ENCODE measurements at places on chromosomes 7 and 10.

DNA sequence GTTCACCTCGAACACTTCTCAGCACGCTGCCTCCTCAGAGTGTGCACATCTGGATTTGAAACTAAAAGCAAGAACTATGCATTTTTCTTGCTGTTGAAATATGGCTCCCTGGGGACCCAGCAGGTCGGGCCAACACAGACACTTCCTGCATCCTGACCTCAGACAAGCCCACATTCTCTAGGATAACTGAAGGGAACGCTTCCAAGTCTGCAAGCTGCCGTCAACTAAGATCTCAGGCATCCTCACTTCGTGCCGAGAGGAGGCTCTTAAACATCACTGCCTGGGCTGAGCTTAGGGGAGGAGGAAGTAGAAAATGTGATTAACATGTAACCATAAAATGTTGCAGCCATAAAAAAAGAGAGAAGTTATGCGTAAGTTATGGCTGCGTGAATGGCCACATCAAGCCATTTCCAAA lies 65.5 kb downstream of the PYROXD2 start:
- no peak for DNase-seq

DNA sequence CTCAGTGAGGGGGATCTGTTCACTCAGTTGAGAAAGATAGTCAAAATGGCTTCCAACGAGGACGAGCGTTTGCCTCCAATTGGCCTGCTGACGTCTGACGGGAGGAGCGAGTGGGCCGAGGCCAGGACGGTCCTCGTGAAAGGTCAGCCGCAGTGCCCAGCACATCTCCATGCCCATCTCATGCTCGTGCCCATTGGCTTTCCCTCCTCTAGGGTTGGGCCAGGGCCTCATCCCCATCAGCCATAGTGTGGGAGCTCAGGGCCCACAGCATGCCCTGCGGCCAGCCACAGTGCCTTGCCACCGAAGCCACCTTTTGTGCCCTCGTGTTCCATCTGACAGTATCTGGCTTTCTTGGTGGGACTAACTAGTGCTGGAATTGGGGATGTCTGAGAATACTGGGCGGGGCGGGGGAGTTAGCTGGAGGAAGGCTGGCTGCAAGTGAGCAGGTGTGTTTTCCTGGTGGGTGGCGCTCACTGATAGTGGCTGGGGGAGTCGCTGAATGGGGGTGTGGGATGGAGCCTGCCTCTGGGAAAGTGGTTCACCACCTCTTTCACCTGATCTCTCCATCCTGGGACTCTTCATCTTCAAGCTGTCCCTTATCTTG lies 13.9 kb downstream of the CHAT start:
- no peak for DNase-seq

DNA sequence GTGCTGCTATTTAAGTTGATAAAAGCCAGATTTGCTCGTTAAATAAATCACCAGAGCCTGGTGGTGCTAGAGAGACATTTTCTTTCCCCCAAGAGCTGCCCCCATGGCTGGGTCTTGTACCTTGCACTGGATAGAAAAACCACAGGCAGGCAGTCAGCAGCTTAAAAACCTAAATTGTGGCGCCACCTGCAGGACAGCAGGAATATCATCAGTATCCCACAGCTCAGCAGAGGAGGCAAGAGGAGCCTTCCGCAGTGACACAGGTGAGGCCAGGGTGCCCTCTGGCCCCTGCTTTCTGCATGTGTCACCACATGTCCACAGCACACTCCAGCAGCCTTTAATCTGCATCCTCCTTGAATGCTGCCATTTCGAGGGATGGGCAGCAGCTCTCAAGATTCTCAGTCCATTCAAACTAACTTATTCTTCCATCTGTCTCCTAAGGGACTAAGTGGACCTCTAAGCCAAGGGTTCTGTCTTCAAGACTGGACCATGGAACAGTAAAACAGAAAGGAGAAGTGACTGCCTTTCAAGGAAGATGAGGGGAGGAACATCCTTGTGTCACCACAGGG lies 4.5 kb upstream of the PLXNA4 start:
- peak; percentile 79 for DNase-seq

- DNase-seq, result no peak
Observed at GRCh38 chr10:89242840-89243568, 8.6 kb downstream of the LIPA start.

- no peak for DNase-seq
Observed at GRCh38 chr7:79185605-79186004, 267.9 kb downstream of the MAGI2 start.

- DNase-seq, result no peak
Observed at GRCh38 chr7:82694022-82694421, 250.4 kb upstream of the CACNA2D1 start.

- DNase-seq, result no peak
Observed at GRCh38 chr7:155276800-155277375, 20.8 kb upstream of the INSIG1 start.

- peak; percentile 83 for DNase-seq
Observed at GRCh38 chr10:17616403-17617030, 657 bp downstream of the HACD1 start.

DNA sequence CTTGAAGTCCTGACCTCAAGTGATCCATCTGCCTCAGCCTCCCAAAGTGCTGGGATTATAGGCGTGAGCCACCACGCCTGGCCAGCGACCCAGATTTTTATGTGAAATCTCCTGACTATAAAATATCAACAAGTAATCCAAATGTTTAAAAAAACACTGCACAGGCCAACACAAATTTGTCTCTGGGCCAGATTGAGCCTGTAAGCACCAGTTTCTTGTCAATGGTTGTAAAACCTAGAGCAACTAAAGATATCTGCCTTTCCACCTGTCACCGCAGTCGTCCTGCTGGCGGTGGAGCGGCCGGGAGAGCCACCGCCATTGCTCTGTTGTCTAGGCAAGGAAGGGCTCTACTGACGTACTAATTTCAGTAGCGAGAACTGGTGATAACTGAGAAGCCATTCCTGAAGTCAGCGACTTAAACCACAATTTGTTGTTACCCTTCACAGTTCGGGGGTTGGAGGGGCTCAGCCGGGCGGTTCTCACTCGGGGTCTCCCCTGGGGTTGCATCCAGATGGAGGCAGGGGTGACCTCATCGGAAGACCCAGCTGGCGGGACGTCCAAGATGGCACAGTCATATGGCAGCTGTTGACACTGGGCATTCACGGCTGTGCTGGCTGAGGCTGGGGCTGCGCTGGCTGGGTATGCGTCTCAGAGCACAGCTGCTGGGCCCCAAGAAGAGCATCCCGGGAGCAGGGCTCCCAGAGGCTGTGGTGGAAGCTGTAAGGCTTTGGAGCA lies 55.2 kb upstream of the PDGFA start:
- DNase-seq, result no peak

GRCh38 chr7:69204943-69205342 lies 393.3 kb upstream of the AUTS2 start:
- no peak for DNase-seq

- no peak for DNase-seq
Observed at GRCh38 chr7:11077816-11078215, 104.1 kb downstream of the PHF14 start.

DNA sequence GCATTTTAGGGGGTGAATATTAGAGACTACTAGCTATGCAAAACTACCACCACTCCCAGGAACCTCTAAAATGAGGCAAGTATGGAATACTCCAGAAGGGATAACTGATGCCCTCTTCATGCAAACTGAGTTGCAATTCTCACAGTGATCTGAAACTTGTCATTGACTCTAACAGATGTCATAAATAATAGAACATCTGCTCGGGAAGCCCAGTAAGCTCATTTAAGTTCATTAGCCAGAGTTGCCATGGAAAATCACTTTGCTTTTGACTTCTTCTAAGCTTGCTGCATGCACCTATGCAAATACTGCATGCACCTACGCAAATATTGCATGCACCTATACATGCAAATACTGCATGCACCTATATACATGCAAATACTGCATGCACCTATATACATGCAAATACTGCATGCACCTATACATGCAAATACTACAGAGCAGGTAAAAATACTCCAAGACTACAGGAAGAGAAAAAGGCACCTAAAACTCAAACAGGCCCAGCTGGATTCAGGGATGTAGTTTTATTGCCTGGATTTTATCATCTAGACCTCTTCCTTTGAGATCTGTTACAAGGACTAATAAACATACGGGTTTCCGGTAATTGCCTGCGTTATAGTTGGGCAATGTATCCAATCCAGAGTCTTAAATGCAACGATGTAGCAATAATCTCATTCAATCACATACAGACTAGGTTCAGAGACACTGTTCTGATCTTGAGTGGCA lies 1061.1 kb upstream of the AUTS2 start:
- no peak for DNase-seq

- DNase-seq, result no peak
Observed at GRCh38 chr10:129937351-129937751, 26.7 kb downstream of the EBF3 start.

- DNase-seq, result no peak
Observed at GRCh38 chr10:111175787-111176186, 99.0 kb downstream of the ADRA2A start.

- no peak for DNase-seq
Observed at GRCh38 chr10:103197174-103197573, 4.1 kb upstream of the NT5C2 start.

DNA sequence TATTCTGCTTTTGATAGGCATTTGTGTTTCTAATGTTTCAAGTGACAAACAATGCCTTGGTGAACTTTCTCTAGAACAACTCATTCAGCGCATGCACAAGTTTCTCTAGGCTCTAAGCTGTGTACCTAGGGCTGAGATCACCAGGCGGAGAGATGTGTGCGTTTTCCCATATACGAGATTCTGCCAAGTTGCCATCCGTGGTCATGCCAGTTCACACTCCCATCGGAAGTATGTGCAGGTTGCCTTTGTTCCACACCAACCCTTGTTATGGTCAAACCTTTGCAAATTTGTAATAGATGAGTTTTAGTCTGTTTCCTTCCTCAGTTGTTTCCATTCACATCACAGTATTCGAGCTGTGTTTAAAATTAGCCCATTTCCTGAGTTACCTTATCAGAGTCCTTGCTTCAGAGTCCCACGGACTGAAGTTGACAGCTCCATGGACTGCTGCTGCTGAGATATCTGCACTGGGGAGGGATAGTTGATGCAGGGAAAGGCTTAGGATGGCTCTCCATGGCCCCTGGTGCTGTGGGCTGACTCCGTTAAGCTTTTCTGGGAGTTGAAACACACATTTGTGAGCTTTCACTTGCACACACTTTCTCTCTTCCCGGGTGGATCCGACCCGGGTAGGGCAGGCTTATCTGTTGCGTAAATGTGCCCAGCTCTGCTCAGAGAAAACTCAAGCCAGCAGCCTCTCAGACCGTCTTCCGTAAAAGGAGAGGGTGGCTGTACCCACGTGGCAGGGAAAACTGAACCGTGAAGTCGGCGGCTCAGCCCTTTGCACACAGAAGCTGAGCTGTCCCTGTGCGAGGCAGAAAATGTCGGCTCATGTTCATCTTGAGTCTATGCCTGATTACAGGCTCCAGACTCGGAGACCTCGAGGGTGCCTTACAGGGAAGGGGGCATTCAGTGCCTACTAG lies 49.4 kb downstream of the HK1 start:
- no peak for DNase-seq

- no peak for DNase-seq
Observed at GRCh38 chr10:95474228-95475002, 86.8 kb downstream of the SORBS1 start.

DNA sequence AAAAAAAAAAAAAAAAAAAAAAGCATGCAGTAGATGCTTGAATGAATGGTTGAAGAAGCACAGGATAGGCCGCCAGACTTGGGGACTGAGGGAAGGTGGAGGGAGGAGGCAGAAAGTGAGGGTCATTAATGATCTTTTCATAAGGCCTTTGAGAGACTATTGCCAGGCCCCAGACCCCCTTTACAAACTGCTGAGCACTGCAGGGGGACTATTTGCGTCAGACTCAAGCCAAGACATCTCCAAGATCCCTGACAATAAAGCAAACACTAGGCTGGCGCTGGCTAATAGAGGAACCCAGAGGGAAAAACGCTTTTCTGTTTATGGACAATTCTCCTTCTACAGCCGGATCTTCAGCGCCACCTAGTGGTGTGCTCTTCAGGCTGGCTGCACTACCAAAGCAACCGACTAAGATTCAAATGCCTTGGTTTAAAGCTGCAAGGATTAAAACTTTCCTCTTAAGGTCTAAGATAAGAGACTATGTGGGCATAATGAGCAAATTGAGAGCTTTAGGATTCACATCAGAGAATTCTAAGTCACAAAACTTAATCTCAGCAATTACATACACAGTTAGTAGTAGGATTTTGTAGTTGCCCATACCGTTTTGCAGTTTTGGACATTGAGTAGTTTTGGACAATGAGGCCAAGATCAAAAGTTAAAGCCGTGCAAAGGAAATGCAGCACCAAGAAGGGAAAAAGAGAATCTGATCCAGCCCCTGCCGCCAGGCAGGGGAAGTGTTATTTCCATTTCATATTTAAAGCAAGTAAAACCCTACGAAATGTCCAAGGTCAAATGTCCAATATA lies 17.9 kb upstream of the AGK start:
- DNase-seq, result peak; percentile 75

DNA sequence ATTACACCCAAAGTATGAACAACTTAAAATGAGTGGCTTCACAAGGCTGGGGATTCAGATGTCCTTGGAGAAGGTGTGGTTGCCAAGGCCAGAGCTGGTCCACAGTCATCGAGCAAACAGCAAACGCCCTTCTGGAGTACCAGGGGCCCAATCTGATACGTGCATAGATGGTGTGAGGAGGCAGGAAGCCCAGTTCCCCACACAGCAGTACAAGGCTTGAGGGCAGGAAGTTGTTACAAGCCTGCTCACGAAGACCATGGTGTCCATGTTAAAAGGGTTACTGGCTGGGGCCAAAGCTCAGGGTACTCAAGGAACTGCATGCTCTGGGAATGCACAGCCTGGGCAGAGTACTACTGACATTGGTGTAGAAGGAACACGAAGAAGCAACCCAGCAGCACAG lies 4.6 kb upstream of the ANKRD26 start:
- DNase-seq, result no peak

DNA sequence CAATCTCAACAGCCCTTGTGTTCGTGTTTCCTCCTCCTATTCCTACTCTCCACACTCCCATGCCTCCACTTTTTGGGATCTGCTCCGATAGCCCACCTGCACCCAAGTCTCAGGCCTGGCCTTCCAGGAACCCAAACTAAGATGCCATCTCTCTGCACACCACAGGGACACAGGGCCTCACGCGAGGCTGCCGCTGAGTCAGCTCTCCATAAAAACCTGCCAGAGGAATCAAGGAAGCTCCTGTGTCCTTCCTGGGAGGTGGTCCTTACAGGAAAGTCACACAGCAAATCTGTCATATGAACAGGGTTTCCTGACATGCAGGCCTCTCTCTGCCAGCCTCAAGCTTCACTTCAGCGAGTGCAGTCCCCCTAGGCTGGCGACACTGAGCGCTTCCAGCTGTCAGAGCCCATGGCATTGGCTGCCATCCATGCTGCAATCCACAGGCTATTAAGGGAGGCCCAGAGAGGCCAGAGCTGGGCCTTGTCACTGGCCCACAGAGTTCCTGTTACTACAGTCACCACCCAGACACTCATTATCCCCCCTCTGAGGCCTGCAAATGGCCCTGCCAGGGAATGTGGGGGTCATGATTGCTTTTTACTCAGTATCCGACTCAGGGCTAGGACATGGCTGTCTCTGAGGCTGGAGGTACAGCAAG lies 151.4 kb downstream of the OAT start:
- DNase-seq, result no peak

GRCh38 chr10:124220547-124220946 lies 127.1 kb upstream of the CHST15 start:
- DNase-seq, result no peak

- DNase-seq, result no peak
Observed at GRCh38 chr7:112358513-112358912, 91.7 kb upstream of the IFRD1 start.

Data from nephron progenitor cell (in vitro differentiated cells).